ENCODE measurements at places on chromosomes 6 and 20. TPM values are rescaled to one million over a fixed set of nuclear protein-coding genes. Genes with fewer than 3 reads are reported as not detected.

GRCh38 chr20:1034415-1034789 is 32.3 kb upstream of the RSPO4 start:
- no peak for DNase-seq

DNA sequence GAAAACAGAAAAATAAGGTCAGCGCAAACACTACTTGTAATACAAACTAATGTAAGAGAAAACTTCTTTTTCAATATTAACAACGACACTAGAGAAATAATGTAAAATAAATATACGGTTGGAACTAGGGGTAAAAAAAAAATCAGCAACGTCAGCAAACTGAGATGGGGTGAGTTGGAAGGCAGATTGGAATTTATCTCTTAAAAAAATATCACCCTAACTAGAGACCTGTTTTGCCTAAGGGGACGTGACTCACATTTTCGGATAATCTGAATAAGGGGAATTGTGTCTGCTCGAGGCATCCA is 705 bp upstream of the UTRN start:
- DNase-seq = no peak

DNA sequence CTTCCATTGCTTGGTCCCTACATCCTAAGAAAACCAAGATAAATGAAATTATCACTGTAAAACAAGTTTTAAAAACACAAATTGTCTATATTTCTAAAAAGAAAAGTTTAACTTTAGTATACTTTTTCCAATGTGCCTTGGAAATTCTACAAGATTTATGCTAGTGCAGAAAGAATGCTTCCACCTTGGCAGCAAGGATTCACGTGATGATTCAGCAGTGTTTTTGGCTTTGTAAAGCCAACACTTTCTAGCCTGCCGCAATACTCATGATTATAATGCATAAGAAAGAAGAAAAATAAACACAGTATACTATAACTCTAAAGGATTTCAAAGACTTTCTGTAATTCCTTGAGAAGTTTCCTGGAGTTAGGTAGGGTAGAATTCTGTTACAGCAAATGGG is 442.7 kb downstream of the TENT5A start:
- DNase-seq = no peak

GRCh38 chr6:143742070-143742954 is 64.5 kb downstream of the PHACTR2 start:
- DNase-seq = no peak

GRCh38 chr20:8151372-8151771 is 19.3 kb downstream of the PLCB1 start:
- no peak for DNase-seq

GRCh38 chr6:107077710-107078109 is 37.6 kb downstream of the BEND3 start:
- no peak for DNase-seq

The BPI gene
- total RNA-seq = 0.22 TPM

- DNase-seq = no peak
These were observed 19.4 kb downstream of the C6orf15 start for GRCh38 chr6:31092769-31093505.

DNA sequence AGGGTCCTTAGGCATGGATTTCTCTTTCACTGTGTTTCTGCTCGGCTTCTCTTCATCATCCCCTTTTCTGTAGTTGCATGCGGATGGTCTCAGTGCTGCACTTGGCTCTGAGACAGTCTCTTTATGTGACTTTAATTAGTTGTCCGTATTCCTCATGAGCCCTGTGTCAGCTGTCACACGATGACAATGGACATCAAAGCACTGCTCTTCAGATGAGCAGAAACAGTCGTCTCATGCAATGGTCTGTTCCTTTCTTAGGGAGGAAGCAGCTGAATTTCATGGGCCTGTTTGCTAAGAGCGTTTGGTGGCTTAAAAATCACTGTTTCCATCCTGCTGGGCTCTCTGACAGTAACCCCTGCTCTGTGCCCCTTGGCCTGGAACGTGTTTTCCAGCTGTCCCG is 64.9 kb downstream of the SYTL3 start:
- no peak for DNase-seq

- DNase-seq = no peak
These were observed 406.5 kb downstream of the CDH4 start for GRCh38 chr20:61658563-61658962.

The NHLRC1 gene
- total RNA-seq = 4.2 TPM

DNA sequence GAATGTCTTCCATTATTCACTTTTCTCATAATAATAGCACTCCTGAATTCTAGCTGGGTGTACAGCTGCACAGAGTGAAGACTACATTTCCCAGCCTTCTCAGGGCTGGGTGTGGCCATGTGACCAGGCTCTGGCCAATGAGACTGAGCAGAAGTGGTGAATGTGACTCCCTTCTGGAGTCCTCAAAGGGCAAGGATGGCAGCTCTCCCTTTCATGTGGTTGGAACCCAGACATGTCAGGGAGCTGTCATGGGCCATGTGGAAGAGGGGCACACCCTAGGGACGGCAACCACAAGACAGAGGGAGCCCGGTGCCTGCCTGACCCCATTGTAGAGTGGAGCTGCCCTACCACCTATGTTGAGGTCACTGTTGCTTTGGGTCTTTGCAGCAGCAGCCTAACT is 312.8 kb upstream of the SULF2 start:
- DNase-seq = no peak

- DNase-seq = no peak
These were observed 228.8 kb downstream of the HACE1 start for GRCh38 chr6:104630955-104631354.

- no peak for DNase-seq
These were observed 23.5 kb upstream of the NPBWR2 start for GRCh38 chr20:64130876-64131275.

The ZNF165 gene
- total RNA-seq = 1.7 TPM

The POM121L2 gene
- total RNA-seq = not detected

The CD40 gene
- 15.6 TPM for total RNA-seq

The ID4 gene
- total RNA-seq = 713 TPM

The ULBP1 gene
- not detected for total RNA-seq

DNA sequence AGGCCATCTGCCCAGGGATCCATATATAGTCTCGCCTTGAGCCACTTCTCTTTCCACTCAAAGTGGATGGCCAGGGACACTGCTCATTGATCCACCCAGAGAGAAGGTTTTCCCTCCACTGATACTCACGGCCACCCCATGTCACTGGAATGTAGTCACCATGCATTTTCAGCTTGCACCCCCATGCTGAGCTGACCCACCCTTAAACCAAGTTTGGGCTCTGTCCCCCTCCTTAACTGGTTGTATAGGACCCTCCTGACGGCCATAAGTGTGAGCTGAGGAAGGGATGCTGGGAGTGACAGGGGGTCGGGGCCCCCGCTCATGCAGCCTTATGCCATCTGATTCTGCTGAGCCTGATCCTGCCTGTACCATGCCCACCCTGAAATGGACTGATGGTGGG is 25.7 kb downstream of the SUMO4 start:
- DNase-seq = no peak

DNA sequence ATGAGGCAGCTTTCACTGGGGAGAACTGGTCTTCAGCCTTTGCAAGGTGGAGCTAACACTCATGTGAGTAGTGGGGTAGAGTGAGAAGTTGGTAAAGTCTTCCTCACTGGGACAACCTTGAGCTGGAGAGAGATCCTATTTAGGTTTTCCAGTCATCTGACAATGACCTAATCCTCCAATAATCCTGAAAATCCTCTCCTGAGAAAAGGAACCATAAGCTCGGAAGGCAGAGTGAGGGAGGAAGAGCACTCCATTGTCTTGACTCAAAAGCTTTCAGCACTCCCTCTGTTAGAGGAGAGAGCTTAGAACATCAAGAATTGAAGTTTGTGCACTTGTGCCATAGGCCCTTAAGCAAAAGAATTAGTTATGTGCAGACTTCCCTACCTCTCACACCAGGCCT is 77.8 kb downstream of the TRAM2 start:
- DNase-seq = no peak

The DCDC2 gene
- total RNA-seq = 14.8 TPM

DNA sequence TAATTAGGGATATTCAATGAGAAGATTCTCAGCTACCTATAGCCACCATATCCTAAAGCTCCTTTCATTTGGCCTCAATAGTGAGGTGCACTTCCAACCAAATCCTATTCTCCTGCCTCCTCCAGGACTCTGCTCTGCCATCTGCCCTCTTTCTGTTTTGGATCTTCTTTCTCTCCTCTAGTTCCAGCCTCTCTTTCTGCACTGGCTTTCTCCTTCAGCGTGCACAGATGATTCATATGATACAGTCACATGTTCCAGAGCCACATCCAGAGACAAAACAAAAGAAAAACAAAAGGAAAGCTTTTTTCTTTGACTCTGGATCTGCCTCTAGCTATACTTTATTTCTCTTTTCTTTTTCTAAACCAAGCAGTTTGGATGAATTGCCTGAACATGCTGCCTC is 531.9 kb upstream of the MAN1A1 start:
- DNase-seq = no peak

DNA sequence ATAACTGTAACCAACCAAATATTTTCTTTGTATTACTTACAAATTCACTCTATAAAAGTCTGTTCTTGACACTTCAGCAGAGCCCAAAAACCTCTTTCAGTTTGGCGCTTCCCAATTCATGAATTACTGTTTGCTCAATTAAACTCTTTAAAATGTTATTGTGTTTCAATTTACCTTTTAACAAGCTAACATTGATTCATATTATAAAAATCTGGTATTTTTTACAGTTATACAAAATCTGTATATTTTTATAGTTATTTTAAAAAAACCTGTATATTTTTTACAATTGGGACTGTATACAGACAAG is 75.3 kb upstream of the E2F3 start:
- DNase-seq = no peak

The FAXC gene
- total RNA-seq = 5.4 TPM

The PRDM1 gene
- total RNA-seq = 6.6 TPM

- no peak for DNase-seq
These were observed 156.9 kb downstream of the INSM1 start for GRCh38 chr20:20524756-20525155.

DNA sequence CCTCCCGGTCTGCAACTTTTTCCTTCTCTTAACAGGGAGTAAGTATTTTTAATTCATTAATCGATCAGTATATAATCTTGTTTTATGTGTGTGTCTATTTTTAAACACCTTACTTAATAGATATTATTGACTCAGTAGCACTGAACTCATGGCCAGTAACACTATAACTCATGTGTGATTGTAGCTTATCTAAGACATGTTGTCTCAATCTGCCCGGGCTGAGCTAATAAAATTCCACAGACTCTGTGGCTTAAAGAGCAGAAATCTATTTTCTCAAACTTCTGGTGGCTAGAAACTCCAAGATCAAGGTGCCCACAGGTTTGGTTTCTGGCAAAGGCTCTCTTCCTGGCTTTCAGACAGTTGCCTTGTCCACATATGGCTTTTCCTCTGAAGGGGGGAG is 68.8 kb upstream of the TNFAIP3 start:
- no peak for DNase-seq

DNA sequence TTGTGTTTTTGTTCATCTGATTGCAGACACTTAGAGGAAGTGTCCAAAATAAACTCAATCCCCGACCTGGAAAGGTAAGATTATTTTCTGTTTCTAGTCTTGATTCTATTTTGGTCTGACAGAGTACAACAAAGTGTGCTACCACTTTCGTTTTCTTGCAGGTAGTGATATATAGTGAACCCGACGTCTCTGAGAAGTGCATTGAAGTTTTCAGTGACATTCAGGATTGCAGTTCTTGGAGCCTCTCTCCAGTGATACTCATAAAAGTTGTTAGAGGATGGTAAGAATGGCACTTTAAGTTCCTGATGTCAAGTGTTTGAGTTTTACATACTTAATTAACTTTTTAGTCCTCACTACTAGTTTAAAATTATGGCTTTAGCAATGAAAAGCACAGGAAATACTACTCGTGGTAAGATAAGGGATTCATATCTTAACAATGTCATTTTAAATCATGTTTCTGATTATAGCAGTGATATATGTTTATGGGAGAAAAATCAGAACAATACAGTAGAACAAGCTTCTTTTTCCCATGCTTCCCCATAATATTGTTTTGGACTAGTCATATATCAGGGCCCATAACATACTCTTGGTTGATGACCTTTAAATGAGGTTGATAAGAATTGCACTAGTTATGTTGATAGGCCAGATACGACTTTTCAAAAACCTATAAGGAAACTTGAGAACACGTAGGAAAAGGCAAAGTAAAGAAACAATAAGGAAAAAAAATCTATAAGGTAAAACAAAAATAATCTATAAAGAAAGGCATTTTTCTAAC is 104.0 kb downstream of the RTN4IP1 start:
- no peak for DNase-seq

The NTSR1 gene
- not detected for total RNA-seq

The EDN1 gene
- total RNA-seq = 1.0 TPM

DNA sequence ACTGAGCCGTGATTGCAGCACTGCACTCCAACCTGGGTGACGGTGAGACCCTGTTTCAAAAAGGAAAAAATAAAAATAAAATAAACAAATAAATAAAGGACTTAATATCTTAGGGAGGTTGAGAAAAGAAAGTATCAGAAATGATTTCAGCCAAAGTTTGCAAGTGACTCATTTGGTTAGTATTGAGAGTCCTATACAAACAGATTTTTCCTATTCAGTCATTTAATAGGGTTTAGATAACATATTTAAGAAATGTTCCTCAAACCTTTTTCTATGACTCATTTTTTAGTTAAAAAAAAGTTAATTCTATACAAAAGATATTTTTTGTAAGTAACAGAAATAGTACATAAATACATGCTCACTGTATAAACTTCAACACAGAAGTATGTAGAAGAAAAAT is 235.1 kb downstream of the GJA1 start:
- no peak for DNase-seq

- no peak for DNase-seq
These were observed 4.1 kb downstream of the SH3BGRL2 start for GRCh38 chr6:79635232-79635543.

GRCh38 chr6:131784561-131784960 is 23.3 kb upstream of the ENPP1 start:
- no peak for DNase-seq

The MTFR2 gene
- total RNA-seq = 0.54 TPM

DNA sequence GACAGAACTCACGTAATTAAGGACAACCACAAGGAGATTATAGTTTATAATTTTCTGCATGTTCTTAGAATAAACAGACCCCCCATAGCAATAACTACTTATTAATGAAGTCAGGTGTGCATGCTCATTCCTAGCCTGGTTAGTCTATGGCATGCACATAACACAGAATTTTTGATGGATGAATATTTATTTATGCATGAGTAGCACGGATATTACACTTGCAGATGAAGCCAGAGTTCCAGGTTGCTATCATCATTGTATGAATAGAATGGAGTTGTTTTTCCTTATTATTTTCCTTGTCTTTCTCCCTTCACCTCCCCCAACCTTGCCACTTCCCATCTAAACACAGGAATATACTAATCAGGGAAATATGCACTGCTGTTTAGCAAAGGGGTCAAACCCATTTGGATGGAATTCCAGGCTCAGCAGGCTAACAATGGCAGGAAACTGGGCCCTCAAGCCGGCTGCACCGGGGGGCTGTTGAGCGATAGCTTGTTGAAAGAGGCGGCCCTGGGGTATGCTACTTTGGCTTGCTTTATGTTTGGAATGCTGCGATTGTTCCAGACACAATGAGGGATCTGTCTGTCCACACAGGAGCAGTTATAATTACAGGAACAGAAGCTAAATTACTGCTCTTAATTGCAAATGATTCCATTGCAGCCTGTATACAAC is 112.6 kb downstream of the TMEM170B start:
- no peak for DNase-seq

GRCh38 chr20:22984606-22985005 is 50.5 kb upstream of the SSTR4 start:
- DNase-seq = peak; percentile 20

GRCh38 chr6:170028629-170029345 is 262.1 kb downstream of the DLL1 start:
- no peak for DNase-seq

Data from thyroid gland (tissue), 4 donors.